Activated CD8-positive, alpha-beta memory T cell treated with anti-CD3 and anti-CD28 coated beads for 4 hours (primary cell): ENCODE measurements at places on chromosomes 2 and 18.

- no peak for DNase-seq
These were observed 181.5 kb upstream of the ZFP36L2 start for GRCh38 chr2:43407935-43408334.

GRCh38 chr2:239678666-239679296, 278.0 kb upstream of the HDAC4 start:
- no peak for DNase-seq

- DNase-seq = no peak
These were observed 11.1 kb downstream of the AMMECR1L start for GRCh38 chr2:127874378-127875269.

- no peak for DNase-seq
These were observed 63.8 kb downstream of the ALMS1 start for GRCh38 chr2:73449404-73449803.

DNA sequence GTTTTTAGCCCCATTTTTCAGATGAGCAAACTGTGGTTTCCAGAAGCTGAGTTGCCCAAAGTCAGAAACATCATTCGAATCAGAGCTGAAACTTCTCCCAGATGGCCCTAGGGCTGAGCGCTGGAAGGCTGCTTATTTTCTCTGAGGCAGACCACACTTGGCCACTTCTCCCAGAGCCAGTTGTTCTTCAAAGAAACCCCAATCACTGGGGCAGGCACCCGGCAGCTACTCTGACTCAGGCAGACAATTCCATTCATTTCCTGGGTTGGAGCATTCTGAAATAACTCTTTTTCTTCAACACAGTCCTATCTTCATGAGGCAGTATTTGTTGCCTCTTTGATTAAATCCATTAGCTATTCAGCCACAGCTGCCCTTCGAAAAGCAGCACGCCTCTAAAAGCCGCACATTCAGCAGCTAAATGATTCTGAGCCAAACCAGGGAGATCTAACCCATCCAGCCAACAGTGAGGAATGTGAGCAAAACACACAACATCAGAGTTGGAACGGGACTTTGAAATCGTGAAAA, 40.9 kb downstream of the LRATD1 start:
- DNase-seq = no peak

DNA sequence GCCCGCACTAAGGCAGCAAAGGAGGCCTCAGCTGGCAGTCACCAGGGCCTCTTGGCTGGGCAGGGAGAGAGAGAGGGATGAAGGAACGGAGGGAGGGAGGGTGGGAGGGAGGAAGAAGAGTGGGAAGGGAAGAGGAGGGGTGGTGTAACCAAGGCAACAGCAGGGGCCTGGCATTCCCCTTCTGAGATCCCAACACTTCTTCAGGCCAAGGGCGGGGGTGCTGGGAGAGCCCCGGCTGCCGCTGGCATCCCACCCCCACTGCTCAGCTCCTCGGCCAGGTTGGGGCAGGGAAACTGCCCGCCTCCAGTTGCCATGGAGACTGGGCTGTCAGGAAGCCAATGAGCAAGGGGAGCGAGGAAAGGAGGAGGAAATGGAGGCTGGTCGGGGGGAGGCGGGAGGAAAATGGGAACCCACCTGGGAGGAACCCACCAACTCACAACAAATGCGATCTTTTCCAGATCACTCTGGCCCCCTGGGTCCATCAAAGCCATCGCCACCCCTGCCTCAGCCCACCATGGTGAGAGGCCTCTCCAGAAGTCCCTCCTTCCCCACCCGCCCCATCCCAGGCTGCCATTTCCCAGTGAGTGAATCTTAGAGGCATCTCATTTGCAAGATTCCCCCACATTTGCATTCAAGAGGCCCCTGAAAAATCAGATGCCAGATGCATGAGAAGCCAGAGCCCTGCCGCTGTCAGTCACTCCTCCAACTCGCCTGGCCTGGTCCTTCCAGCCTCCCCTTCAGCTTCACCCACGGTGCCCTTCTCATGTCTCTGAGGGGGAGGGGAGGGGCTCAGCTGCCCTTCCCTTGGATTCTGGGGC, 12.4 kb downstream of the SH2D6 start:
- no peak for DNase-seq

DNA sequence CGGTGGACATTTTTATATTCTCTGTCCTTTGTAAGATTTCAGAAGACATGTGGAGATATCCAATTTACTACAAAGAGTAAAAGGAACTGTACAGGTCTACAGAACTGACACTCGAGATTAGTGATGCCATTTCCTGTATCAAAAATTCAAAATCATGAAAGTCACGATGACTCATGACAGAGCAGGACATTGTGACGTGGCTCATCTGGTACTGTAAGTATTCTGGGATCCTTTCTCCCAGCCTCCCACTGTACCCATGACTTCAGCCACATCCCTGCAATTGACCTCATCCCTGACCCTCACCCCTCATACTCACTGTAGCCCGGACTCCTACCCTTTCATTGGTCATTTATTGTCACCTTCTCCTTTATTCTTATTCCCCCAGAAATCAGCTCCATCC, 736.5 kb downstream of the EPHA4 start:
- DNase-seq = no peak

DNA sequence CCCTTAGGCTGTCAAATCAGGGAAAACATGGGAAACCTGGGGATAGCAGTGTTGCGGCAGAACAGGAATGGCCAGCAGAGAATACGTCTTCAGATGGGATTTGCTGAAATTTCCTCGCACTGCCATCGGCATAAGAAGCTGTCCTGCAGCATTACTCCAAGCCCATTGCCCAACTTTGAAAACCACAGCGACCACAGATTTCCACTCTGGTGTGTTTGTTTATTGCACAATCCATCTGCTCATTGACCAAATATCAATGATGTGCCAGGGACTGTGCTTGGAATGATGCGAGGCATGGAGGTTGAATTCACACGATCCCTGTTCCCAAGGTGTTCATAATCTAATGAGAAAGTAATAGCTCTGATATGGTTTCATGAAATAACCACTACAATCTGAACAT, 383.3 kb upstream of the MYT1L start:
- no peak for DNase-seq

DNA sequence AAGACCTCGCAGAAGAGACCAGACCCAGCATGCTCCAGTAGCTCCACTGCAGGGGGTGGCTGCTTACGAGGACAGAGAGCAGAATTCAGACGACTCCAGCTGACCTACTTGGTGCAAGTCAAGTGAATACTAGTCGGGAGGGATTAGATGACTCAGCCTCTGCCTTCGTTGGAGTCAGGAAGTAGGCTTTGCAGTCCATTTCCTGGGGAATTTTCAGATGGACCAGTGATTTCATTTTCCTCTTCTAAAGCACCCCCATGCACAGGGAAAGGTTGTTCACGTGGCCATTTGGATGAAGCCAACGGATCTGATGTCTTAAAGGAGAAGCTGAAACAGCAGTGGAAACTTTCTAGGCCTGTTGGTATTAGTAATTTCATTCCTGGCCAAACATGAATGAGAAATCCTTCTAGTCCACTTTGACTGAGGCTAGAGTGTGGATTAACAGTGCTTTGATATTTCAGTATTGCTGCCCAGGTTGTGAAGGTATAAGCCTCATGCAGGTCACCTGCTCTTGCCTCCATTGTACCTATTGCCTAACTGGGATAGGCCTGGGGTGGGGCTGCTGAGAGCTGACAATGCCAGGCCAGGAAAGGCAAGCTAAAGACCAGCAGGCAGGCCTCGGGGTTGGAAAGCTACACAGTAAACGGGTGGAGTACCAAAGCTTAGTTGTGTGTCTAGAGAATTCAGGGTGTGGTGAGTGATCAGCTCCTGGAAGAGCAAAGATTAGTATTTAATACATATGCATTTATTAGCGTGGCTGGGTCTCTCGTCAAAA, 117.6 kb upstream of the FOSL2 start:
- no peak for DNase-seq

DNA sequence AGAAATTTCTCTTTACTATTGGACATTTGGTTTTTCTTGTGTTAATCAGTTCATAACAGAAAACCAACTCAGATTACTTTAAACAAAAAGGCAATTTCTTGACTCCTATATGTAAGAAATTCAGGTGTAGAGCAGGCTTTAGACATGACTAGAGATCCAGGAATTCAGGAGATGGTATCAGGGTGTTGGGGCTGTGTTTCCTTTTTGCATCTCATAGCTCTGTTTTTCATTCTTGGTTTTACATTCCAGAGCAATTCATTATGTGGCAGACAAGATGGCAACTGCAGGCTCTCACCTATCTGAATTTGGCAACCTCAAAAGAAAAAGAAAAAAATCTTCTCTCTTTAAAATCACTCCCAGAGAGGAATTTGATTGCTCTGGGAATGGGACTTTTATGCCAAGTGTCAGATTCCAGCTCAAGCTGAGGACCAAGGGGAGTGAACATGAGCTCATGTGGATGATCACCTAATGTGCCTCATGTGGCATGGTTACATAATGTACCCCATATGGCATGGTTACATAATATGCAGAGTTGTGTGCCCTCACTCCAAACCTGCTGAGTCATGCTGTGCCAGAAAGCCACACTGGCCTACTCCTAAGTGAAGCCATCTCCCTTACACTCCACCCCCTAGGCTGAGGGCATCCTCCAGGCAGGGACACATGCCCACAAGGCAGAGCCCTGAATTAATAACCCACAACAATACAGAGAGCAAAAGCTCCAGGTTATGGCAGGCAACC, 282.7 kb downstream of the MBD2 start:
- DNase-seq = no peak
